ENCODE measurements at places on chromosomes 7 and 10. TPM values are rescaled to one million over a fixed set of nuclear protein-coding genes. Genes with fewer than 3 reads are reported as not detected.

The GRM8 gene
- not detected for total RNA-seq

The MICU1 gene
- total RNA-seq = 30.0 TPM

The SRGN gene
- 1,340 TPM for total RNA-seq

The TAS2R39 gene
- total RNA-seq = not detected

The CYP26C1 gene
- not detected for total RNA-seq

The PAXIP1 gene
- total RNA-seq = 34.3 TPM

The SKAP2 gene
- total RNA-seq = 9.2 TPM

The FFAR4 gene
- not detected for total RNA-seq

The PIP gene
- total RNA-seq = not detected

DNA sequence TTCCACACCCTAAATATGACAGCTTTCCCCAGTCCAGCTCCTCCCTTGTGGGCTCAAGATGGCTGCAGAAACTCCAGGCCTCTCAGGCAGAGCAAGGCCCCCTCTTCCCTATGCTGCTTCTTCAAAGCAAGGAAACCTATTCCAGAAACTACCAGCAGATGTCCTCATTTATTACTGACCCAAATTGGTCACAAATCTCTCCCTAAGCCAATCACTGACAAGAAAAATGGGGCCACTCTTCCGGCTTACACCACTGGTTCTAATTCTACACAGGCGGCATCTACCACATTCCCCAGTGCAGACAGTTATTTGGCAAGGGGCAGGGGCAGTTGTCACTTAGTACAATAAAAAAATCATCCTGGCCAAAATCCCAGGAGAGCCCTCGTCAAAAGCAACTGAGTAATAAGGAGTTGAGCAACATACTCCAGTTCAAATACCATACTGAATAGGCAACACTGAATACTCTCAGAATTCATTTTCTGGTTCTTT lies 150.4 kb downstream of the SFMBT2 start:
- H3K27ac ChIP-seq = peak overlapping the region; percentile 62
- DNase-seq = no peak
- H3K4me1 ChIP-seq = peaks cover 54% of the 10 kb centered on the region

DNA sequence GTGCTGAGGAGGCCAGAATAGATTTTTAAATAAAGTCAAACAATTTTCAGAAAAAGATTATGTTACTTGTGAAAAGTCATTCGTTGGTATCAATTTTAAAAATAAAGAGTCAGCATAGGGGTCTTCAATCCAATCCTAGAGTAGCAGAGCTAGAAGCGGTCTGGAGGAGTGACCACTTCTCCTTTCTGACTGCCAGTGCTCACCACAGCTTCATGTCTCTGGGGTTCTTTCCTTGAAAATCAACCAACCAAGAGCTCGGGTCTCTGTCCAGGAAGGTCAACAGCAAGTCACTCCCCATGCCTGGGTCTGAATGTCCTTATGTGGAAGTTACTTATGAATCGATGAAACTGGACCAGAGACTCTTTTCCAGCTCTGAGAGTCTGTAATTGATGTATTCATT lies 14.3 kb downstream of the PTPRN2 start:
- DNase-seq = no peak
- no peak overlapping the region for H3K4me3 ChIP-seq
- H3K36me3 ChIP-seq = no peaks in the 10 kb centered on the region
- no peak overlapping the region for H3K27ac ChIP-seq
- H3K4me1 ChIP-seq = no peaks in the 10 kb centered on the region

- no peak overlapping the region for H3K4me3 ChIP-seq
- H3K27ac ChIP-seq = no peak overlapping the region
- DNase-seq = no peak
- H3K4me1 ChIP-seq = peaks cover 7% of the 10 kb centered on the region
These were observed 149.6 kb downstream of the TCF7L2 start for GRCh38 chr10:113099431-113100183.

DNA sequence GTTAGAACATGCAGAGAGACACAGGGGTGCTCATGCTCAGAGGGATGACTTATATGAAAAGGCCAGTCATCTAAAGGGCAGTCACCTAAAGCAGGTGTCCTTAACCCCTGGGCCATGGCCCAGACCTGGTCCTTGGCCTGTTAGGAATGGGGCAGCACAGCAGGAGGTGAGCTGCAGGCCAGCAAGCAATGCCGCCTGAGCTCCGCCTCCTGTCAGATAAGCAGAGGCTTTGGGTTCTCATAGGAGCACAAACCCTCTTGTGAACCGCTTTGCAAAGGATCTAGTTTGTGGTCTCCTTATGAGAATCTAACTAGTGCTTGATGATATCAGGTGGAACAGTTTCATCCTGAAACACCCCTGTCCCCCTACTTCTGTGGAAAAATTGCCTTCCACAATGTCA lies 14.5 kb downstream of the ANKRD7 start:
- H3K36me3 ChIP-seq = no peaks in the 10 kb centered on the region
- peaks cover 4% of the 10 kb centered on the region for H3K27me3 ChIP-seq
- H3K4me1 ChIP-seq = peaks cover 2% of the 10 kb centered on the region
- no peak for DNase-seq
- no peak overlapping the region for H3K4me3 ChIP-seq

DNA sequence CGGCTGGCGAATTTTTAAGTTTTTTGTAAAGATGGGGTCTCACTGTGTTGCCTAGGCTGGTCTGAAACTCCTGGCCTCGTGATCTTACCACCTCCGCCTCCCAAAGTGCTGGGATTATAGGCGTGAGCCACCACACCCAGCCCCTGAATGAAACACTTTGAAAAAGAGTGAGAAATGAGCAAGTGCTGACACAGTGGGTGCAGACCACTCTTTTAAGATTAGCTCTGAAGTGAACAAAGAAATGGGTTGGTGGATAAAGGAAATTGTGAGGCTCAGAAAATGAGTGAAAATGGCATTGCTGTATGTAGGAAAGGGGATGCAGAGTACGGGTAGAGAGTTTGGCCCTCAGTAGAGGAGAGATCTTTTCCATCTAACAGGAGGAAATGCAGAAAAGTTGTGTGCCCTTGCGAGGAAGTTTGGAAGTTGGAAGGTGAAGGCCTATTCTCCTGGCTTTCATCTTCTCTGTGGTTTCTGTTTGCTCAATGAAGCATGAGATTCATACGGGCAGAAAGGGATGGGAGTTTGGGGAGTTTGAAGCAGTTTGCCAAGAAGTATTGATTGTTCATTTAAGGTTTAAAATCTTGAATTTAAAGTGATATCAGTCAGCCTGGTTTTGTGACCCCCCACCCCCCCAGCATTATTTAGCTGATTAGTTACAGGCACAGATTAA lies 11.0 kb downstream of the MAPK8 start:
- no peaks in the 10 kb centered on the region for H3K27me3 ChIP-seq
- H3K36me3 ChIP-seq = peaks cover 3% of the 10 kb centered on the region
- no peak overlapping the region for H3K27ac ChIP-seq
- no peak for DNase-seq

DNA sequence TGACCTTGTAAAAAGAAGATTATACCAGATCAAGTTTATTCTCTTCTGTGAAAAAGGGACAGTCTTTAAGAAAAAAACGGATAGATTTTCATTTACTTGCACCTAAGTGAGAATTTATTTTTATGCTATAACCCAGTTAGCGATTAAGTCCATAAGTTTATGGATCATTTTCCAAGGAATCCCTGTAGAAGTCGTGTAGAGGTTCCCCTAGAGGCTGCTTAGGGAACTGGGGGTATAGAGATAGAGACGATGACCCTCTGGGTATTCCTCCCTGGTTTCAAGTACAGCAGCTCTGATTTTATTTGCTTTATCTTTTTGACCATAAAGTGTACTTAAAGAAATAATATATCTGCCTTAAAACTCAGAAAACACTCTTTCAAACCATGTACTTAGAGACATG lies 648.4 kb upstream of the LRRTM3 start:
- H3K27ac ChIP-seq = no peak overlapping the region
- no peak overlapping the region for H3K4me3 ChIP-seq
- H3K4me1 ChIP-seq = no peaks in the 10 kb centered on the region

DNA sequence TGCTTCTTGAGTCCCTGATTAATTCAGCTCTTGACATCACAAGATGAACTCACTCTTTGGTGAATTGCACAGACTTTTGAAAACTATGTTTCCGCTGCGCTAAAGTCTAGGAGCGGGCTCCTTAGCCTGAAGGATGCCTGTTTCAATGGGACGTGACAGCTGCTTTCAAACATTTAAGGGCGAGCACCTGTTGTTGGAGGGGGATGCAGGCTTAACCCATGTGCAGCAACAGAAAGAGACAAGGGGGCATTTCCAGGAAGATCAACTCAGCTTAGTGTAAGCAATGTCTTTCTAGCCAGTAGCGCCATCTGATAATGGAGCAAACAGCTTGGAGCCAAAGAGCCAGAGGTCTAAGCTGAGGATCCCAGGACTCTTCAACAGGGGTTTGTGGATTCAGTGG lies 8.4 kb upstream of the PFKFB3 start:
- H3K27me3 ChIP-seq = no peaks in the 10 kb centered on the region
- no peak for DNase-seq
- H3K36me3 ChIP-seq = peaks cover 15% of the 10 kb centered on the region
- no peak overlapping the region for H3K27ac ChIP-seq
- peaks cover 30% of the 10 kb centered on the region for H3K4me1 ChIP-seq
- H3K4me3 ChIP-seq = no peak overlapping the region

GRCh38 chr7:83065714-83066113 lies 97.0 kb downstream of the PCLO start:
- no peaks in the 10 kb centered on the region for H3K4me1 ChIP-seq
- H3K4me3 ChIP-seq = no peak overlapping the region
- no peak for DNase-seq
- H3K27me3 ChIP-seq = no peaks in the 10 kb centered on the region
- H3K36me3 ChIP-seq = no peaks in the 10 kb centered on the region

- H3K4me3 ChIP-seq = no peak overlapping the region
- H3K4me1 ChIP-seq = no peaks in the 10 kb centered on the region
- H3K27ac ChIP-seq = no peak overlapping the region
- no peaks in the 10 kb centered on the region for H3K36me3 ChIP-seq
- DNase-seq = no peak
These were observed 292.5 kb downstream of the TCERG1L start for GRCh38 chr10:131018886-131019500.

DNA sequence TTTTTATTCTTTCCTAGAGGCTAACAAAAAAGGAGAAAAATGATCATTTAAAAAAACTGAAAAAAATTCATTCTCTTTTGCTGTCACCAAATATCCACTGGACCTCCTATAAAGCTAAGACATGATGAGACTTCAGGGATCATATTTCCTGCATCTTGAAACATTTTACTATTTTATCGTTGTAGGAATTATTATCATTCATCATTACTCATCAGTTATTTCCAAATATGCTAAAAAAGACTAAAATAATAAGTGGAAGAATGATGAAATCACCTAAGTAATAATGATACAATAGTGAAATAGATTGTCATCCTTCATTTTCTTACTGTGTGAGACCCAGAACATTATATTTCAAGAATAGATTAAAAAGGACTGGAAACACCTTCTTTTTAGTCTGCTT lies 28.3 kb downstream of the TAF3 start:
- no peak for DNase-seq
- no peak overlapping the region for H3K27ac ChIP-seq
- H3K4me3 ChIP-seq = no peak overlapping the region

DNA sequence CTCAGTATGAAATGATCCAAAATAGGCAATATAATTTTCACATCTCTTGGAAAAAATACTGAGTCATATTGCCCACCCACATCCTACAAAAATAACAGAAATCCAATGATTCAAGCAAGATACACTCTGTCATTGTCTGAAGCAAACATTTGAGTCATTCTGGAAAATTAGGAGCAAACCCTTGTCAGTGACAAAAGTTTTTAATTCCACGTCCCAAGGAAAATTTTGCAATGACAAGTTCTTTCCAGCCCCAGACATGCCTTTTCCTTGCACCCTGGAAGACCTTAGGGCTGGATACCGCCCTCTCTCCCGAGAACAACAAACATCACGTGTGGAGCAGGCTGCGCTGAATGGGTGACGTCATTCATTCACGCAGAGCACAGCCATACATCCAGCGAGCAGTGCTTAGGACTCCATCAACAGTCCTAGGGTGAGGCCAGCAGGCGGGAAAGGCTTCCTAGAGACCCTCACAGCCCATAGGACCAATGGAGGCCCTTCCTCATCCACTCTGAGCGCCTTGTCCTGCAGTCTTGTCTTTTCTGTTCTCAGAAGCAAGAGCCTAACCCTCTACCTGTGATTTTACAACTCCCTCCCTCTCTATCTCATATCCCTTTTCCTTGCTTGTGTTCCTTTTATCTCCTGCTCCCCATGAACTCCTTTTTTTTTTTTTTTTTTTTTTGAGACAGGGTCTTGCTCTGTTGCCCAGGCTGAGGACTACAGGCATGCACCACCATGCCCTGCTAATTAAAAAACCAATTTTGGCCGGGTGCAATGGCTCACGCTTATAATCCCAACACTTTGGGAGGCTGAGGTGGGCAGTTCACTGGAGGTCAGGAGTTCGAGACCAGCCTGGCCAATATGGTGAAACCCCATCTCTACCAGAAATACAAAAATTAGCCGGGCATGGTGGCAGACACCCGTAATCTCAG lies 23.5 kb upstream of the KDM7A start:
- H3K4me1 ChIP-seq = peaks cover 7% of the 10 kb centered on the region
- no peak for DNase-seq
- H3K36me3 ChIP-seq = peaks cover 15% of the 10 kb centered on the region
- H3K27me3 ChIP-seq = no peaks in the 10 kb centered on the region

- no peak for DNase-seq
- no peak overlapping the region for H3K27ac ChIP-seq
- H3K36me3 ChIP-seq = no peaks in the 10 kb centered on the region
- no peak overlapping the region for H3K4me3 ChIP-seq
These were observed 29.8 kb downstream of the STRA8 start for GRCh38 chr7:135263321-135263970.

DNA sequence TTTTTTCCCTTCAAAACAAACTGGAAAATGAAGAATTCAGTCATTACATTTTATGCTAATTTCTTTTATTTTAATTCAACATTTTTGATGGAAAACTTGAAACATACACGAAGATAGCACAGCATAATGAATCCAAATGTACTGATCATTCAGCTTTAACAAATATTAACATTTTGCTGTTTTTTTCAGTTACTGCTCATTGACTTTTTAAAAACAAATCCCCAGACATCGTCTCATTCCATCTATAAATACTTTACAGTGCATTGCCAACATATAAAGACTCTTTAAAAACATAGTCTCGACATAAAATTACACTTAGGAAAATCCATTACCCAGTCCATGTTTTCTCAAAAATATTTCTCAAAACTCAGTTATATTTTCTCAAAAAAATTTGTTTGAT lies 452.3 kb downstream of the GALNT17 start:
- H3K27me3 ChIP-seq = no peaks in the 10 kb centered on the region
- no peak for DNase-seq
- H3K36me3 ChIP-seq = no peaks in the 10 kb centered on the region
- no peaks in the 10 kb centered on the region for H3K4me1 ChIP-seq

All from activated T-helper 2 cell treated with anti-CD3 and anti-CD28 coated beads, Interferon-gamma antibody, Interleukin-2, Interleukin-4, amounts not matched to agents 10 μg/mL and 5 μg/mL and 100 μg/mL, durations not matched to agents 14 hours and 24 hours and 36 hours (primary cell).